ENCODE measurements at places on chromosomes 2 and 18.

- DNase-seq, result no peak
Observed at GRCh38 chr2:234611209-234611608, 114.3 kb upstream of the ARL4C start.

DNA sequence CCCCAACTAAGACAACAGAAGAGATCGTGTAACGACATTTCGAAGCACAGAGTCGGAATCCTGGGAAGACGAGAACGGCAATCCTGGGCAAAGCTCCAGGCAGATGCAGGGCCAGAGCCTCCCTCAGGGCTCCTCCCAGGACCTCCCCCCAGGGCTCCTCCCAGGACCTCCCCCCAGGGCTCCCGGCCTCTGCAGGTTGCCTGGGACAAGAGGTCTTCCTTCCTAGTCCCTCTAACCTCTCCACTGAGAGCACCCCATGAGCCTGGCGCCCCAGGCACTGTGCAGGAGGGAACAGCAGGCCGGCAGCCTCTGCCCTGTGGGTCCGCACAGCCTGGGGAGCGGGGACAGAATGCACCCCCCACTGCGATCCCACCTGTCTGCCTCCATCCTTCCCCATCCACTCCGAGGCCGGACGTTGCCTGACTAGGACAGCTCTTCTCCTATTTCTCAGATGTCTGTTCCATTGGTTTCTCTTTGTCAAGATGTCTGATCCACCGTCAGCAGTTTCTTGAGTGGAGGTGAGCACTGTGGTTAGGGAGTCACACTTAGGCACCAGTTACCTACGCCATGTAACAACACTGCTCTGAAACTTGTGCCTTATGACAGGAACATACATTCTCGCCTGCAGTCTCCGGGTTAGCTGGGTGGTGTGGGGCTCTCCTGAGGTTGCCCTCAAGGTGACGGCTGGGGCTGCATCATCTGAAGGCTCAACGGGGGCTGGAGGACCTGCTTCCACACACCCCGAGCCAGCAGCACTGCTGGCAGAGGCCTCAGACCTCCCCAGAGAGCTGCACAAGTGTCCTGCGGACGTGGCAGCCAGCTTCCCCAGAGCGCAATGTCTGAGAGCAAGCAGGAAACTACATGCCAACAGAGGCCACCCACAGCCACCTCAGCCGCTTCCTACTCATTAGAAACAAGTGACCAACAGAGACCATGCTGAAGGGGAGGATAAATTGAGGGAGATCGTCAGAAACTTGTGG is 28.9 kb downstream of the ADI1 start:
- peak; percentile 3 for DNase-seq

- DNase-seq, result peak; percentile 79
Observed at GRCh38 chr2:25711675-25712354, 38.4 kb upstream of the DTNB start.

DNA sequence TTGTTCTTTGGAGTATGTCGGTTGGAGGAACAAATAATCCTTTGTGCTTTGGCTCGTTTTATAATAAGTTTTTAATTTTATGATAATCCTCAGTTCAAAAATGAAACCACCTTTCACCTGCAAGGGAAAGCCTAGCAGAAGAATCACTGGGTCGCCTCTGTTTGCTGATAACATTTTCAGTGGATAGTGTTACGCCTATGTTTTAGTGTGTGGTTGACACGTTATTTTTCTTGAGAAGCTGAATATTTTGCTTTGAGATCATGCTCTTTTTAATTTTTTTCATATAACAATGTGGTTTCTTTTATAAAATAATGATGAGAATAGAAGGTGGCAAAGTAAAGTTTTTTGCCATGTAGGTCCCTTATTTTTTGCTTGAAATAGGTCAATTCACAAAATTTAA is 172.7 kb upstream of the ZEB2 start:
- no peak for DNase-seq

DNA sequence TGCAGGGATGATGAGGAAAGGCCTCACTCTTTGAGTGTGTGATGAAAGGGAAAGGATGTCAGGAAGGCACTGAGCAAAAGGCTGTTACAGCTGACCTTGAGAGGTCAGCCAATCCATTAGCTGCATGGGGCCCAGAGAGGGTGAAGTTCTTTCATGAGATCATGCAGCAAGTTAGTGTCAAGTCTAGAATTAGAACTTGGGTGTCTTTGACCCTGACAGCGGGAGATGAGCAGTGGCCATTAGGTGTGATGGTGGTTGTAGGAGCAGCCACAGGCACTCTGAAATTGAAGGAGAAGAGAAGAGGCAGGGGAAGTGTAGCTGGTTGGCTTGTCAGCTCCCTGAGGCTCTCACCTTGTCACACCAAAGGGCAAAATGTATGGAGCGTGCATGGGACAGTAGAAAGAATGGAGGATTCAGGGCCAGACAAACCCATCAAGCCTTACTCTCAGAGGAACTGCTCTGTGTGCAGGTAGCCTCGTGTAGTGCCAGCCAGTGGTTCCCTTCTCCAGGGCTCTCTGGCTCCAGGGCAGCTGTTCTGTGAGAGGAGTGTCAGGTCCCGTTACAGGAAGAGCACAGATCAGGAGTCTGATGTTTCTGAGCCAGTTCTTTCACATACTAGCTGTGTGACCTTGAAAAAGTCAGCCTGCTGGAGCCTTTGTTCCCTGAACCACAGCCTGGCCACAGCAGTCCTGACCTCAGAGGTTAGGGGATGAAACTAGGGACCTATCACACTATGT is 35.9 kb downstream of the MAP4K4 start:
- DNase-seq, result no peak

DNA sequence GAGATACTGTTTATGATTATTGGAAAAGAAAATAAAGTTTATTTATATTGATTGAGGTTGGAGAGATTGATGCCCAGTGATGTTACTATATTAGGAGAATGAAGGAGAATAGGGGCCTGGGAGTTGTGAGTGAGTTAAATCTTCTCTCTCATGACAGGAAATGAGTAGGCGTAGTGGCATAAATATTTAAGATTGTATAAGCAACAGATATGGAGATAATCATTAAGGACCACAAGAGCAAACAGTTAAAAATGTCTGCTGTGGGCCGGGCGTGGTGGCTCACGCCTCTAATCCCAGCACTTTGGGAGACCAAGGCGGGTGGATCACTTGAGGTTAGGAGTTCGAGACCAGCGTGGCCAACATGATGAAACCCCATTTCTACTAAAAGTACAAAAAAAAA is 62.7 kb downstream of the PTRHD1 start:
- DNase-seq, result peak; percentile 6

GRCh38 chr2:222298311-222299150 is at the start of gene PAX3:
PAX3 (minus strand) TSS chr2:222298998; CDS start chr2:222298615, 383 bp downstream.
- DNase-seq, result no peak

- DNase-seq, result peak; percentile 59
Observed at GRCh38 chr2:191051825-191052778, 38.1 kb upstream of the STAT1 start.

GRCh38 chr18:3540805-3541548 is 91.0 kb downstream of the TGIF1 start:
- DNase-seq, result no peak

GRCh38 chr18:2984703-2985261 is 28.2 kb downstream of the LPIN2 start:
- no peak for DNase-seq

GRCh38 chr18:4781873-4782272 is 326.8 kb upstream of the DLGAP1 start:
- DNase-seq, result no peak

DNA sequence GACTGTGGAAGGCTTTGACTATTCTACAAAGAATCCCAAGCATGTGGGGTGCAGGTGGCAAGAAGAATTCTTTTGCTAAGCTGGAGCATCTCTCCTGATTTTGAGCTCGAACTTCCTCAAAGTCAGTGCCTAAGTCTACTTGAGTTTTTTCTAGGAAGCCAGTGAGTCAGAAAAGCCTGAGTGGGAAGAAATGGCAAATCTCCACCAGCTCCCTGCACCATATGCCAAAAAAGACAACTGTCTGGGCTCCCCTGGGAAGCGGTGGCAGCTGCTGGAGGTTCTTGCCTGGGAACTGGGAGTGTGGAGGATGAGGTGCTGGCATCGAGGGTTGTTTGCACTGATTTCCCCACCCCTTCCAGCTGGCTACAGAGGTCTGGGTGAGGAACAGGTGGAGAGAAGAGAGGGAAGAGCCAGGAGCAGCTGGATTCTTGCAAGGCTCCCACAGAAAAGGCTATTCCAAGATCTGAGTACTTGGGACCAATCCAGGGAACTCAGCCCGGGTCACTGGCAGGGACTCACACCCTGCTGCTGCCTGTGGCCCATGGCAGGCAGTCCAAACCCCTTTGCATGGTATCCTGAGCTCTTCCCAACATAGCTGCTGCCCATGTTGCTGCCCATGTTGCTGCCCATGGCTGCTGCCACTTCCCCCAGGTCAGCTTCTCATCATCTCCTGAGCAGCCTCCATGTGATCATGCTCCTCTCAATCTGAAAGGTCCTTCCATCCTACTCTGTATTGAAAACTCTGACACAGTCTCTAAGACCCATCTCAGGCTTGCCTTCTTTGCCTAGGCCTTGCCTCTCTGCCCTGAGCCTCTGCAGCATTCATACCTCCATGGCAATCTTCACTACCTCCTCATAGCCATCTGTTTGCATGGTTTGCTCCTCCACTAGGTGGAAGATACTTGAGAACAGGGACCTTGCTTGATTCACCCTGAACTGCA is 128.3 kb upstream of the SPATS2L start:
- no peak for DNase-seq

GRCh38 chr2:109654326-109655050 is 40.3 kb downstream of the SOWAHC start:
- DNase-seq, result no peak

GRCh38 chr2:30448866-30449265 is 1.8 kb downstream of the LCLAT1 start:
- DNase-seq, result no peak

GRCh38 chr18:56332371-56332770 is 306.0 kb downstream of the TXNL1 start:
- DNase-seq, result no peak

DNA sequence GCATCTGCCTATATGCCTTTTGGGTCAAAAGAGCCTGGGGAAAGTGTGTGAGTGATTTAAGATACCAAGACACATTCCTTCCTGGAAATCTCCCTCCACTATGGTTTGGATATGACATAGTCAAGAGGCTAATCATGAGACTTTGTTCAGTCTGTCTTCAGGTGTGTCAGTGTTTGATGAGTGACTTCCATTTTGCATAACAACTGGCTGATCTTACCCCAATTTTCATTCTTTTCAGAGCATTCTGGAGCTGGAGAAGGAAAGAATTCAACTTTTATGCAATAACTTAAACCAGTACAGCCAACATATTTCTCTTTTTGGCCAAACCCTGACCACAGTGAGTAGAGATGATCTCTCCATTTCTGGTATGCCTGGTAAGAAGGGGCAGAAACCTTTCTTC is 39.4 kb downstream of the SPC25 start:
- no peak for DNase-seq

GRCh38 chr2:3041841-3042600 is 335.6 kb downstream of the EIPR1 start:
- no peak for DNase-seq

DNA sequence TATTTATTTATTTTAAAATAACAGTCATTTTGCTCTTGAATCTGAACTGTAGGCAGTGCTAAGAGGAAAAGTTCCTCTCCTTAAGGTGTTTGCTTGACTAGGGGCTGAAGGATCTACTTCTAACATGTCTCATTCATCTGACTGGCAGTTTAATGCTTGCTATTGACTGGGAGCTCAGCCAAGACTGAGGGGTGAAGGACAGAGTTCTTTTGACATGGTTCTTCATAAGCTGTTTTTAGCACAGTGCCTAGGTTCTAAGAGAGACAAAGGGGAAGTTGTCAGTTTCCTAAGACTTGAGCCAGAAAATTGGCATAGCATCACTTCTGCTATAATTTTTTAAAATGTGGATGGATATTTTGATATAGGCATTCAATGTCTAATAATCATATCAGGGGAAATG is 73.0 kb downstream of the COMMD1 start:
- peak; percentile 93 for DNase-seq
